Mammary epithelial cell (primary cell): ENCODE measurements at places on chromosomes 3 and 15.

GRCh38 chr3:197494366-197495058 is 61.3 kb downstream of the BDH1 start:
- DNase-seq, result peak; percentile 88

DNA sequence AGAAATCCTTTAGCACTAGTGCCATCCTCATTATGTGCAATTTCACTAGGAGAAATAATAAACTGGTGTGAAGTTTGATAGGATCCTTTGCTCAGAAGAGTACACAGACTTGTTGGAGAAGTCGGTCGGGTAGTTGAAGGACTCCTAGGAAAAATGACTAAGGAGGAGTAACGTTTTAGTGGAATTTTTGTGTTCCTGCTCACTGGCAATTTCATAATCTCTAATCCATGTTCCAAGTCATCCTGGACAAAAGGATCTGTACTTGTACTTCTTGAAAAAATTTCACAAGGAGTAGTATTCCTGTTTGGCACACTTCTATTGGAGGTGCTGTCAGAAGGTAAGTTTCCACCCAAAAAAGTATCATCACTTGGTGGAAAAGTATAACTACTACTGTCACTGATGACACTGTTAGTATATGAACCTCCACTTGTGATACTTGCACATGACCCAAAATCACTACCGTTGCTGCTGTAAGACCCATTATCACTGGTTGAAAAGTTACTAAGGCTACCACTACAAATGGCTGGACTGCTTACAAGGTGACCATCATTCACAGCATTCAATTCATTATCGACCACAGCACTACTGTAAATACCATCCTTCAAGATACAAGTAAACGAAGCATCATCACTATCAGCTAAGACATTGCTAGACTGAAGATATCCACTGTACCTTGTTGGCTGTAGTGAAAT is 77.4 kb downstream of the NEDD4 start:
- no peak for DNase-seq

GRCh38 chr3:154025007-154025406 is 96.2 kb upstream of the ARHGEF26 start:
- no peak for DNase-seq

DNA sequence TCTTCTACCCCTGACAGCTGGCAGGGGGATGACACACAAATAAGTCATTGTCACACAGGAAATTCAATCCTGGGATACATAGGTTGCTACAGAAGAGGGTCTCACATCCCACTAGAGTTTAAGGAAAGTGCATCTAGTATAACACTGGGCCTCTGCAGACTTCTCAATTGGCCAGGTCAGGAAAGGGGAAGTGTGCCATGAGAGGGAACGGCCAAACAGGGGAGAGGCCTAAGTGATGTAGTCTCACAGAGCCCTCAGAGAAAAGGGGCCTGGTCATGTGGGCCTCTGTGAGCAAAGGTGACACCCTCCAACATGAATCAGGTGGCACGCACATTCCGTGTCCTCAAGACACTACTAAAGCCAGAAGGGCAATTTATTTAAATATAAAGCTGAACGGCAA is 11.2 kb downstream of the ZXDC start:
- DNase-seq, result no peak

DNA sequence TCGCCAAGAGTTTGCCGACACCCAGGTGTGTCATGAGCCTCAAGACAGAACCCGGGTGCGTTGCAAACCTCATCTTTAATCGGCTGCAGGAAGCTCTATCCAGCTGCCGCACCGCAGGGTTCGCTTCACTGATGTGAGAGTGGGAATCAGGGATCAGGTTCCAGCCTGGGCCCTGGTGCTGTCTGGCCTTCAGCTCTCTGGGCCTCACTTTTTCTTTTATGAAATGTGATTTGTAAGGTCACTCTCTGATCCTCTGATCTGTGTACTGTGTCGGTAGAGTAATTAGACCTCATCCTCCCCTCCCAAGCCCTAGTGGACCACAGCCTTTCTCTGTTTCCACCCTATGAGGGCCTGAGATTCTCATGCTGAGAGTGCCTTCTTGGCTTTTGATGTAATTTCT is 202.8 kb upstream of the UBE2E1 start:
- no peak for DNase-seq

DNA sequence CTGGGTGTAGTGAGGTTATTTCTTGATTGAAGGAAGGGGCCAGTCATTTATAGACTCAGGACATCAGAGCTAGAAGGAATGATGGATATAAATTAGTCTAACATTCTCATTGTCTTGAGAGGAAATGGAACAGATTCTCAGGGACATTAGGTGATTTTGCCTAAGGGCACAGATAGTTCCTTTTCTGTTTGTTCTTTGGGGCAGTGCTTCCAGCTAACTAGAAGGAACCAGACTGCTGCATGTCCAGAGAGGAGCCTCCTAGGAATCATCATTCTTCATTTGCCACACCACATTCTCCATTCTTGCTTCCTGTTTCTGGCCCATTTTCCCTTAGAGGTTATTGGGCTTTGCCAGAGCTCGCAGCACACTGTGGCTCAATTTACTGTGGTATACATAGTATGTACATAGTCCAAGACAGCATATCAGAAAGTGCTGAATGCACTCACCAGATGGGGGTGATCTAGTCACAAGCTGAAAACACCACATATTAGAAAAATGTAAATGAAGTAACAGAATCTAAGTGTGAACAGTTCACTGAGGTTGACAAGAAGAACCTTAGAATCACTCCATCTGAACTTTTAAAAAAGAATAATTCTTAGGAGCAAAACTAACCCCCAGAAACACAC is 62.7 kb upstream of the MYZAP start:
- DNase-seq, result no peak

- no peak for DNase-seq
Observed at GRCh38 chr3:46484911-46485778, 12.6 kb upstream of the RTP3 start.

GRCh38 chr15:93152951-93153350 is 63.9 kb upstream of the RGMA start:
- no peak for DNase-seq

- no peak for DNase-seq
Observed at GRCh38 chr15:89777782-89778380, 1.7 kb downstream of the MESP2 start.

DNA sequence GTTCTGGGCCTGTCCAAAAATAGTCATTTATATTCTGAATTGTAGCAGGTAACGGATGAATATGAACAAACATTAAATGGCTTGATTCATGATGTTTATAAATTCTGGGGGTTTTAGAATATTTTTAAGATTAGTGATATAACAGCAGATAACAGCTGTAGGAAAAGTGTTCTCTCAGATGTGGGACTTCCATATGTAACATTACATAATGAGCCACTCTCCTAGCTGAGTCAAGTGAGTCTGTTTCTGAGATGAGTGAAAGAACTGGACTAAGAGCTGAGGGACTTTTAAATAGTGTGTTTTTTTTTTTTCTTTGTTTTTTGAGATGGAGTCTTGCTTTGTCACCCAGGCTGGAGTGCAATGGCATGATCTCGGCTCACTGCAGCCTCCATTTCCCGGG is 13.9 kb downstream of the YEATS2 start:
- no peak for DNase-seq

DNA sequence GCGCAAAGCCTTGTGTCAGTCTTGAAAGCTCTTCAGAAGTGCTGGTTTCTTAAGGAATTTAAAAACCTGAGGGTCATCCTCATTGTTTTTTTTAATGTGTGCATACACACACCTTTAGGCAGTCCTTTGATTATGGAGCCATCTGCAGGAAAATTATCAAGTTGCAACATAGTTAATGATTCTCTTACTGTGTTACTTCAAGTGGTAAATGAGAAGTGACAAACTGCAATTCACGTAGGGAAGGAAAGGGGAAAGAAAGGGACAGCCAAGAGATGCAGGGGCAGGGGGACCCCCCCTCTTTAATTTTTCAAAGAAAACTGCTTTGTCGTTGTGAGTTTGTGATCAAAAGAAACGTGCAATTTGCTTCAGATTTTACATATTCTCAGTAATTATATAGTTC is 162.4 kb upstream of the CGNL1 start:
- DNase-seq, result peak; percentile 24

GRCh38 chr3:70874196-70874595 is 561.8 kb upstream of the MDFIC2 start:
- no peak for DNase-seq
